Hematopoietic multipotent progenitor cell treated with erythropoietin and hydrocortisone succinate and interleukin-3 and kit ligand, for 6 days (in vitro differentiated cells): ENCODE measurements at places on chromosomes 6 and 20.

- DNase-seq: no peak
These were observed 470.5 kb downstream of the COL12A1 start for GRCh38 chr6:74735304-74735703.

GRCh38 chr20:10370091-10370887 lies 63.7 kb downstream of the MKKS start:
- peak; percentile 53 for DNase-seq

GRCh38 chr6:11763460-11764249 lies 14.9 kb downstream of the ADTRP start:
- DNase-seq: no peak

DNA sequence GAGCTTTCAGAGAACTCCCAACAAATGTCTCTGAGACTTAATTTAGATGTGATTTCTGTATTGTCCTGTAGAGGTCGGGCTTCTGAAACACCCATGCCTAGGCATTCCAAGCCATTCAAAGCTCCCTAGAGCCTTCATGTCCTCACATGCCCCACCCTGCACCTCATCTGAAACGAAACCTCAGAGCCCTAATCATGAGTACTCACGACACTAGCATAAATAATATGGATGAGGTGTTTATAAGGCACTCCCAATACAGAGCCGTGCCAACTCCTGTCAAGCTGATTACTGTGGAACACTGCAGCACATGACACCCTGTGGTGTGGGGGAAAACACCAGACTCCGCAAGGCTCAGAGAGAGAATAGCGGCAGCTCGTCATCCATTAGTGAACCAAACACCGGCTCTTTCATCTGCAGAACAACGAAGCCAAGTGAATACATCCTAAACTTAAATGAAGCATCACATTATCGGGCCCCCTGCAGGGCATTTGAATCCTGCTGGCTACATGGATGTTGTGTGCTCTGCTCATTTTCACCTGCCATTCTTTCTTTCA lies 83.8 kb downstream of the FNDC1 start:
- peak; percentile 71 for DNase-seq

DNA sequence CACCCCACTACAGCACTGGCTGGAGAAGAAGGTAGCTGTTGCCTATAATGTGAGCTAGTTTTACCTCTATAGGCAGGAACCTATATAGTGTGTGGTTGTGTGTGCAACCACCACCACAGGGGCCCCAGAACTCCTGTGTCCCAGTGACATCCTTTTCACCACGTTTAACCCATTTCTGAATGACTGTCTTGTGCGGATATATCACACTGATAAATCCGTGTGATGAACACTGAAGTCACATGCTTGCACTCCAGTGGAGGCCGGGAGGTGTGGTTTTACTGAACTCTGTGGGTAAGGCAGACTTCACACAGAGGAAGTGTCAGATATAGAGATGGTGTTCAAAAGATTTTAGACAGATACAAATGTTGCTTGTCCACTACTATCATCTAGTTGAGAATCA lies 32.5 kb downstream of the SDHAF4 start:
- peak; percentile 35 for DNase-seq

DNA sequence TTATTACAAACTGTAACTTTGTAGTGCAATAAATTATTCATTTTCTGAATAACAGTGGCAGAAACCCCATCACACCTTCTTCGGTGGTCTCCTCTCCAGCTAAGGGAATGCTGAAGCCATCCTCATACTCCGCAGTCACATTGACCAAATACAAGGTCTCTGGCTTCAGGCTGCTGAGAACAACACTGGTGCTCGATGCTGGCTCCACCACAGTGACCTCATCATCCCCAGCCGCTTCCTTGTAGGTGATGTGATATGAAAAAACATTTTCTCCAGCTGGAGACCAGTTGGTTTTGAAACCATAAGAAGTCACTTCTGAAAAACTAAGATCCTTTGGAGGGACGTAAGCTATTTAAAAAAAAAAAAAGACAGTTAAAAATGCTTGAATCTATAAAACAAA lies 25.0 kb downstream of the COL12A1 start:
- DNase-seq: no peak

- no peak for DNase-seq
These were observed 93.2 kb upstream of the AKIRIN2 start for GRCh38 chr6:87794922-87795885.

DNA sequence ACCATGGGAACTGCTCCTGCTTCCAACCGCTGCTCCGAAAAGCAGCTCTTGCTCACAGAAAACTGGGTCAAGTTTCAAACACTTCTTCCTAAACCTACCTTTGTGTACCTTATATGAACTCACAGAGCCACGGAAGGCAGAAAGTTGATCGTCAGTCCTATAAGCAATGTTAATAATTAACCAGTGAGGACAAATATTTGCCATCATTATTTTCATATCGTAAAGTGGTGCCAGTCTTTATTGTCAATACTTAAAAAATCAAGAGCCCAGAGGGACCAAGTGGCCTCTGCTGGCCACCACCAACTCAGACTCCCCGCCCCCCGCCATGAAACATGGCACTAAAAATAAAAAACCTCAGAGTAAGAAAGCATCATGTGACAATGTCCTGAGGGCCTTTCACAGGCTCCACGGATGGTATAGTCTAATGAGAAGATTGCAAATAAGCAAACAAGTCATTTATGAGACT lies 9.1 kb upstream of the PBOV1 start:
- no peak for DNase-seq

DNA sequence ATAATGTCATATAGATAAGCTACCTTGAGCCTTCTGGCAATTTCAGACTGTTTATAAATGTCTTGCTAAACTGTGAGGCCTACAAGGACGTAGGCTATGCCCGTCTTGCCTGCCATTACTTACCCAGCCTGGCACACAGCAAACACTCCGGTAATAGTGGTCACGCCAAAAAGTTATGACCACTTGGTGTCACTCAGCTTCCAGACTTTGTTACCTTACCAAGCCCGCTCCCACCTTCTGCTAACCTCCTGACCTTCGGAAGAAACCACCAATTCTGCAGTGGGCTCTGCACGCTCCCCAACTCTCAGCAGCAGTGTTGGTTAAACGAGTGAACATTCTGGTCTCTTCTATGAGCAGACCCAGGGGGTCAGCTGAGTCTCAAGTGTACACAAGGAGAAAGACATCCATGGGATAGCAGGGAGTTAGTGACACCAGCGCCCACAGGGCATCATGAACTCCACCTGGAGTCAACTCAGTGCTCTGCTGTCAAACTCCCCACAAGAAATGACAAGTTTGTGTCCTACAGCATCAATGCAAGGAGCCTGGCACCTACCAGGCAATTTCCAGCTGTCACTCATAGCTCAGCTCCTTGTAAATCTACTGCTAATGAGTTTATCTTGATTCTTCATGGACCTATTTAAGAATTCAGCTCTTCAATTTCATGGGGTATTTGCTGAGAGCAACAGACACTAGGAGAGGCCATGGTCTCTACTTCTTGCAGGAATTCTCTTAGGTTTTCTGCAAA lies 119.9 kb downstream of the TTLL2 start:
- DNase-seq: no peak

- DNase-seq: no peak
These were observed 619.5 kb downstream of the PRKN start for GRCh38 chr6:162108041-162108440.

DNA sequence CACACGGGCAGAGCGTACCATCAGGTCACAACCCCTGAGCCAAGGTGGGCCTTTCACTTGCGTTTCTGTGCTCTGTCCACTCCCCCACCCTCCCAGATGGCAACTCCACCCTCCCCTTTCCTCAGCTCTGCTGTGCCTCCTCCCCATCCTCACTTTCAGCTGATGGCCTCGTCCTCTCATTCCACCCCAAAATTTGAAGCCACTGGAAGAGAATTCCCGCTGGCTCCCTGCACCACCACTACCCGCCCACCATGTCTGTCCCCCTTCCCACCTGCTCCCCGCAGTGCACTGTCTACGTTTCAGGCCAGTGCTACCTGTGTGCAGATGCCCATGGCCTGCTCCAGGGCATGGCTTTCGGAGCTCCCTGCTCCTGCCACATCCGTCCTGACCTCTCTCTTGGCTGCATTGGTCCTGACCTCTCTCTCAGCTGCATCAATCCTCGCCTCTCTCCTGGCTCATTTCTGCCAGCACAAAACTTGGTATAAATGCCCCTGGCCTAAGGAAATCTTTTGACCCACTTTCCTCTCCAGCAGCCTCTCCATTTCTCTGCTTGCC lies 24.0 kb downstream of the SYNJ2 start:
- no peak for DNase-seq

DNA sequence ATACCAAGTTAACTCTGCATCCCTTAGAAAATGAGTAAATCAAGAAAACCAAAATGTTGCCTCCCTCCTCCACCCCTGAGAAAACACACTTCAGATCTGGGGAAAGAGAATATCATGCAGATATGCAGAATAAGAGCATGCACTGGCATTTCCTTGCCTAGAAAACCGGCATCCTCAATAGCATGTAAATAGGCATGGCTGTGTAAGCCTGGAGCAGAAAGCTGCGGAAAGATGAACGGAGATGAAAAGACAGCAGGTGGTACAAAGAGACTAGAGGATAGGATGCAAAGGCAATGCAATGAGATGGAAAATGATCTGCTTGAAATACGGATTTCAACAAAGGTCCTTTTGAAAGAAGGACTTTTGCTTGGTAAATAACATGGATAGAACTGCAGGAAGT lies 10.3 kb upstream of the GGTLC1 start:
- no peak for DNase-seq

- DNase-seq: no peak
These were observed 227.9 kb downstream of the PREX1 start for GRCh38 chr20:48599748-48600469.

- DNase-seq: peak; percentile 4
These were observed 414.5 kb downstream of the ESR1 start for GRCh38 chr6:152221806-152222628.

- DNase-seq: no peak
These were observed 161.3 kb upstream of the RREB1 start for GRCh38 chr6:6946206-6947155.

- DNase-seq: peak; percentile 60
These were observed 4.5 kb downstream of the PRDM13 start for GRCh38 chr6:99611148-99611547.

DNA sequence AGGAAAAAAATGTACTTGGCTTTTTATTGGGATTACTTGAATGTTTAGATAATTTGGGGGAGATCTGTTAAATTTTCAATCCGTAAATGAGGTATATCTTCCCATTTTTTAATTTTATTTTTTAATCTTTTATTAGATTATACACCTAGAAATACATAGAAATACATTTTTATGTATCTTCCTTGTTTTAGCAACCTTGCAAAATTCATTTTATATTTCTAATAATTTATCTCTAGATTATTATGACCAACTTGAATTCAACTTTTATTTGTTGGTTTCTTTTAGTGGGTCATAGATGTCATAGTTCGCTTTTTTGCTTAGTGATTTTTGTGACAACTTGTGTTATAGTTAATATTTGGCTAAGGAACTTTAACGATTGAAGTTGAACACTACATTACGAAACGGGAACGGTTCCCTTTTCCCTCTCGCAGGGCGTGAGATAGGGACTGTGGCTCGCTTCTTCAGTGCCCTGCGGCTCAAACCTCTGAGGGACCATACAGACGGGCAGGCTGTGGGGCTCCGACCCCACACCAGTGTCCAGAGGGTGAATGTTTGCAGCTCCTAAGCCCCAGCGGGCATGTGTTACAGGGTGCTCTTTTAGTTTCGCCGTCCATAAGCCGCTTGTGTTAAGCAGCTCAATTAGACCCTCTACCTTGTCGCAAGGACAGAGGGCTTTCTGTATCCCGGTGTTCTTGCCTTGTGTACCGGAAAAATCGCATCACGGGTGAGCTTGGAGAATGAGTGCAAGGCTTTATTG lies 53.8 kb downstream of the PRND start:
- DNase-seq: no peak

GRCh38 chr6:71678091-71678490 lies 208.3 kb upstream of the RIMS1 start:
- no peak for DNase-seq

DNA sequence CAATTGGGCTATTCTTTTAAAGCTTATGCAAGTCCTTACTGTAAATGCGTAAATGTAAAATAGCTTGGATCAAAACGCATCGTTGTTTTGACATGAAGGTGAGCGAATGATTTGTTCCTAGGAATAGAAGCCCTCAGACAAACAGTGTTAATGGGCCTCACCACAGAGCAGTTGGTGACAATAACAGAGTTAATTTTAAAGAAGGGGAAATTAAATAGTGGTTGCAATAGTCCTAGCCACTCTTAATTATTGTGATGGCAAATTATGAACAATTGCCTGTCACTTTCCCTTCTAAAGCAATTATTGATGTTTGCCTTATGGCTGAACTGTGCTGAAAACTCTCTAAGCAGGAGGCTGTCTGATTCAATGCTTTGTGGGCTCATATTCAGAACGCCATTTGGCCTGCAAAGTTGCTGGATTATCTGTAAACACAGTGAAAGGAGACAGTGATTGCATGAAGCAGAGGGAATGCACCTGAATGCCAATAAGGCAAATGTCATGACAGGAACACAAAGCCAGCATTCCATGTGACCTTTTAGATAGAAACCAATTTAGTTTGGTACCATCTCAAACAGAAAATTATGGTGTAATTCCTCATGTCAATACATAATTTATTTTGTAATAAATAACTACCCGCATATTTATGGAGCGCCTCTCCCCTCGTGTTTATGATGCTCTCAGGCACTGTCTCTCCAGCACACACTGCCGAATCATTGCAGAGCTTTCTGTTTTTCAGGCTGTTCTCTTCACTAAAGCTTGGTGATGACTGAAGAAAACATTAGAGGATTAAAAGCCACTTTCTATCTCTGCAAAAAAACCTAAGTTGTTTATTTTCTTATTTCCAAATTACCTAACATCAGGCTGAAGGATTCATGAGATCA lies 387.5 kb downstream of the HACE1 start:
- DNase-seq: no peak

DNA sequence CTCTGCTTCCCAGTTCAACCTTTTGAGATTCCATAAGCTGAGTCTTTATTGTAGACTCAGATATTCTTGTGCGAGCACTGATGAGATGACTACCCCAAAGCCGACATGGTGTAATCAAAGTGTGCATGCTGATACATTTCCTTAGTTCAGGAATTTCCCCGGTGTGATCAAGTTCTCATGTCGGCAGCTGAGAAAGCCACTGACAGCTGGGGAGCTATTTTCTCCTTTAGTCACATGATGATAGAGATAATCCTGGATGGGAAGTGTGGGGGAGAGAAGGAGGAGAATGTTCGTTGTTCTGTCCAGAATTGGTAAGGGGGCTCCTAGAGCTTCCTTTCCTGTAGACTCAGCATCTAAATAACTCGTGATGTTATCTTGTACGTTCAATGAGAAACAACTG lies 7.7 kb upstream of the CAP2 start:
- no peak for DNase-seq

DNA sequence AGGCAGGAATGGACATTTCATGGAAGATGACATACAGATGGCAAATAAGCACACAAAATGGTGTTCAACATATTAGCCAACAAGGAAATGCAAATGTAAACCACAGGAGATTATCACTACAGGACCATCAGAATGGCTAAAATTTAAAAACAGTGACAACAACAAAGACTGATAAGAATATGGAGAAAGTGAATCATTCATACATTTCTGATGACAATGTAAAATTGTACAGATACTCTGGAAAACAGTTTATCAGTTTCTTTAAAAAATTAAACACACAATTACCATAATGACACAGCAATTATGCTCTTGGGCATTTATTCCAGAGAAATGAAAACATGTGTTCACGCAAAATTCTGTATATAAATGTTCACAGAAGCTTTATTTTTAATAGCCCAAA lies 105.8 kb upstream of the RUNX2 start:
- peak; percentile 53 for DNase-seq
